ENCODE measurements at places on chromosomes 5 and 9.

DNA sequence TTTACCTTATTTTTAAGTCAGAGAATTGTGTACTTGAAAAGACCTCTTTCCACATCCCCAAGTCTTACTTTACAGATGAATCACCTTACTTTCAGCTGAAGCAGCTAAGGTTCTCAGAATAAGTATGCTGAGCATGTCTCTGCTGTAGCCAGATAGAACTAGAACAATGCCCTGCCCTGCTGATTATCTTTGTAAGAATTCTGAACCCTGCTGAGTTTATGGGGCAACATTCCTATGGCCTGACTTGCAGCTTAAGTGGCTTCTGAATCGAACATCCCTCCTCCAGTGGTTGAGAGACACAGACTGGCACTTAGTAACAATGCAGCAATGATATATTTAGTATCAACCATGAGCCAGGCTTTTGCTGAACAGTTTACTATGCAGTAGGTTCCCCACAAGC lies 592.0 kb upstream of the WWC1 start:
- DNase-seq, result no peak

DNA sequence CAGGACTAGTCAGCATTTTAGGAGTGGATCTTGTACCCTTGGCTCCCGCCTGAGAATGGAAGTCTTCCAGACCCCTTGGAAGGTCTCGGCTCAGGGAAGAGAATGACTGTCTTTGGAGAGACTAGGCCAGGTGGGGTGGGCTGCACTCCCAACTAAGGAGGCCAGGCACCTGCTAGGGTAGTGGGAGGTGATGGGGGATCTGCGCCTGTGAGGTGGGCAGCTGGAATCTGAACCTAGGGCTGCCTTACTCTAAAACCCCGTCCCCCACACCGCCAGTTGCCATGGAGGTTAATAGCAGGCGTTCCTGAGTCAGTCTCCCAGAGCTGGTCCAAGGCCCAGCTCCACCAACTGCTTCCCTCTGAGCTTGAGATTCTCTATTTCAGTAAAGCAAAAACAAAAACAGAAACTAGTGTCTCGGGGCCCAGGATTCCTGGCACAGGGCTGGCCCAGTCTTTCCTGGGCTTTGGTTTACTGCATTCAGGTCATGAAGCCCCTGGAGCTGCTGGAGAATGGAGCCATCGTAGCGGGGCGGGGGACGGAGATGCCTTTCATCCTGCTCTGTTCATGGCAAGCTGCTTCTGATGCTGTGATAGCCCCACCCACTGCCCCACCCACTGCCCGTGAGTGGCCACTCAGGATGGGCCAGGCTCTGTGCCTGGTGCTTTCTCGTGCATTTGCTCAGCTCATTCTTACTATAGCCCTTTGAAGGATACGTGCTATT lies 57.5 kb downstream of the DAB2IP start:
- no peak for DNase-seq

DNA sequence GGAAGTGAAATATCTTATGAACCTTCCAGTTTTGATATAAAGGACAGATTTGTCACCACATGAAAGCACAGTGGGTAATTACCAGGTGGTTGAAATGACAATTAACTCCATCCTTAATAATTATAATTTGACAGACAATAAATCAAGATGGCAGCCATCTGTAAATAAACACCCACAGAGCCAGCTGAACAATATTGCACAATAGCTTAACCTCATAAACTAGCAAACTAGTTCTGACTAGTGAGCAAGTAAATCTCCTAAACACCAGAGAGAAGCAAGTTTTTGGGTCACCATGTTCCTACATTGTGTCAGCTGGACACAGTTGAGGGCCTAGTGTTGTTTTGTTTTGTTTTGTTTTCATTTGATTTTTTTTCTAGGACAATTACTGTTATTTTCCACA lies 577.4 kb downstream of the ACTL7B start:
- no peak for DNase-seq

DNA sequence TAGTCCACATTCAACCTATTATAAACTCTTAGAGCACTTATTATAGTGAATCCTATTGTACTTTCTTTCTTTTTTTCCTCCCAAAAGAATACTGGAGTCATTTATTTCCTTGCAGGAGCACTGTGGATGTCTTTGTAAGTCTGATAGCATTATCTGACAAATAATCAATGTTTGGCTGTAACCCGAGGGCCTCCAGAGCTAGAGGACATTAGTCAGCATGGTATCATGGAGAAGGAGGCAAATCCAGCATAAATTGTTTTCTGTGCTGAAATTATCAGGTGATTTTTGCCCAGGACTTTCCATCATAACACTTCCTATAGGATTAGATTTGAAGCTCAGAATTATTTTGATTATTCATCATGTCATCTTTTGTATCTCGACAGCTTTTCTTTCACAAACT lies 551.0 kb downstream of the ZNF608 start:
- no peak for DNase-seq

- DNase-seq, result no peak
Measured at GRCh38 chr9:20823051-20823450, 139.0 kb downstream of the FOCAD start.

DNA sequence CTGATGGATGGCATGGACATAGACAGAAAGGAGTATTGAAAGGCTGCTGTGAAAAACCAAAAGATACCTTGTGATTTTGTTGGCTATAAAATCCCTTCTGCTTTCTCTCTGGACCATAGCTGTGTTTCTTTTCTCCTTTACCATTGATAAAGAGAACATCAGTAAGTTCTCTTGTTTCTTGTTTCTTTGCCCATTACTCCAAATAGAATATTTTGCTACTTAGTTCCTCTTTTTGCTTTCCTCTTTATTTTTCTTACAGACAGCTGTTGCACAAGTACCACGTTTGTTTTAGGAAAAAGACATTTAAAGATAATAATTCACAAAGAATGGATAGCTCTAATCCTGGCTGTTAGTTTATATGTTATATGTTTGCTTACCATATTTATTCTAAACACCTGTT lies 1129.2 kb downstream of the DTWD2 start:
- DNase-seq, result no peak

DNA sequence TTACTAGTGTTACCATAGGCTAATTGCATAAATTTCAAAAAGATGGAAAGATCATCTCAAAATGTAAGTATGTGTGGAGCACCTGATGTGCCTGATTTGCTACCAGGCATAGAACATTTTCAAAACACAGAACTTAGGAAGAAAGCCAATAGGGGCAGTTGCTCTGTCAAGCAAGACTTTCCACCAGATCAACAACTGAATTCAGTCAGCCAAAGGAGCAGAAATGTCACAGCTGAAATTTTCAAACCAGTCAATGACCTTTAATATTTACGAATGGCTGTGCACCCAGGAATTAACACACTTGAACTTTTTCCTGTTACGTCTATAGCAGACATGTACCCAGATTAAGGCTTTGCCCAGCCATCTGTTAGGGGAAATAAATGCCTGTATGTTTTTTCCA lies 452.8 kb upstream of the PTGER4 start:
- no peak for DNase-seq
